ENCODE measurements at places on chromosomes 4 and X.

DNA sequence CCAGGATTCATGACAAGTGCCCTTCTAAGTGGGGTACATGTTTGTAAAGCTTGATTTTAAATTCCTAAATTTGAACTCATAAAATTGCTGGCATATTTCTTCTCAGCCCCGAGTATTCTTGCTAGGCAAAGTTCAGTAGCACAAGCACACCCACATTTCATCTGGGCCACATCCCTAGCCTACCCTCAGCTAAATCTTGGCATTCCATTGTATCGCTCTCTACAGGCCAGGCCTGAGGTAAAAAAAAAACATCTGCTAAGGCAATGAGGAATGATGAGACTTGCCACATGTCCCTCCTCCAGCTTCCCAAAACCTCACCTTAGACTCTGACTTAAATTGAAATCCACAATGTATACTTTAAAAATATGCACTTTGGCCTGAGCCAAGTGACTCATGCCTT is 51.4 kb upstream of the VCX3B start:
- no peak for DNase-seq

- DNase-seq = no peak
Observed at GRCh38 chr4:100070868-100071267, 119.4 kb downstream of the DDIT4L start.

DNA sequence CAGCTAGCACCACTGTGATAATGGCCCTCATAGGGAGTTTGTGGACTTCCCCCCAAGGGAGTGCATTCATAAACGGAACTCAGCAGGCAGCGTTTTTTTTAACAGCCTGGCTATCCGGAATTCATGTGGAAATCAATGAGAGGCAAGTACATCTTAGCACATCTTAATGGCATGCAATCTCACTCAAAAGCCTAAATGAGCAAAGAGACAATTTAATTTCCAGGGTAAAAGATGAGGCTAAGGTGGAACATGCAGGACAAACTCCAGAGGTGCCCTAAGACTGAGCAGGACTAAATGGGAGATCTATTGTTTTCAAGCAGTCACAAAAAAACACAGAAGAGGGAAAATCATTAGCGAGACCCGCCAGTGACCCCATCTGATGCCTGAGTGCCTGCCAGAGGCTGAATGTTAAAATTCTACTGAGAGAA is 243.5 kb upstream of the KCNIP4 start:
- no peak for DNase-seq

- peak; percentile 52 for DNase-seq
Observed at GRCh38 chr4:40629401-40630334, at the start of gene RBM47. Gene RBM47, minus strand, starts transcription at chr4:40629864. Its CDS starts 190,971 bp downstream, at chr4:40438893.

DNA sequence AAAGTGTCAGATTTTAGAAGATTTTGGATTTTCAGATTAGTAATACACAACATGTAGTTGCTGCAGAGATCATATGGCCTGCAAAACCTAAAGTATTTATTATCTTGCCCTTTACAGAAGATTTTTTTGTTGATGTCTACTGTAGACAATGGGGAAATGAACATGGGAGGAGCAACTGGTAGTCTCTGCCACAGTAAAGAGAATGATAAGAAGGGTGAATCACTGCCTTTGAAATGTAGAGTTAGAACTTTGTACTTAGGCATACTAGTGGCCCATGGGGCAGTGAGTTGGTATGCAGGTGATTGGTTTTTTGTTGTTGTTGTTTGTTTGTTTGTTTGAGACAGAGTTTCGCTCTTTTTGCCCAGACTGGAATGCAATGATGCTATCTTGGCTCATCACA is 50.1 kb downstream of the GAB1 start:
- no peak for DNase-seq

- peak; percentile 4 for DNase-seq
Observed at GRCh38 chr4:8912506-8912905, 40.9 kb upstream of the HMX1 start.

- no peak for DNase-seq
Observed at GRCh38 chr4:168836490-168836889, 173.6 kb downstream of the CBR4 start.

- no peak for DNase-seq
Observed at GRCh38 chrX:68721991-68722860, 74.8 kb downstream of the STARD8 start.

GRCh38 chrX:36508042-36508441 is 500.1 kb upstream of the FAM47C start:
- DNase-seq = no peak

DNA sequence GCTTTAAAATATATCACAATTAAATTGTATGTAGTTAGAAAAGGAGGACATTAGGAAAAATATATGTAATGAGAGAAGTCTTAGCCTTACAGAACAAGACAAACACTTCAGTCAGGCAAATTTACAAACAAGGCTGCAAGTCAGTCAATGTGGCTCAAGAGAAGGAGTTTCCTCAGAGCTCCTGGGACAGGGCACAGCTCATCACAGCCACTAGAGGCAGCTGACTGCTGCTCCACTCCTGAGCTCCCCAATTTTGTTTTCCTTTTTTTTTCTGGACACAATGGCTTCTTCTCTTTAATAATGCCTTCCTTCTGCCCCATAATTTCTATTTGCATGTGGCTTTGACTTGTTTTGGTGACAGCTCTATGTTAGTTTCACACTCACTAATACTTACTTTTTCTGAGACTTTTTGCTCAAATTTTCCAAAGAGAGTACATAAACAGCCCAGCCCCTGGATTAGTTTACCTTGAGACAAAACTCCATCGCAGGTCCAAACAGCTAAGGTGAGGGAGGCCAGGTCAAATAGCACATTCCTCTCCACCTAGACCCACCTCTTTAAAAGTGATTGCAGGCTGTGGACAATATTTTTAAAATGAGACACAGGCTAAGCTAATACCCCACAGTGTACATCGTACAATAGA is 850.4 kb upstream of the FRG1 start:
- no peak for DNase-seq

DNA sequence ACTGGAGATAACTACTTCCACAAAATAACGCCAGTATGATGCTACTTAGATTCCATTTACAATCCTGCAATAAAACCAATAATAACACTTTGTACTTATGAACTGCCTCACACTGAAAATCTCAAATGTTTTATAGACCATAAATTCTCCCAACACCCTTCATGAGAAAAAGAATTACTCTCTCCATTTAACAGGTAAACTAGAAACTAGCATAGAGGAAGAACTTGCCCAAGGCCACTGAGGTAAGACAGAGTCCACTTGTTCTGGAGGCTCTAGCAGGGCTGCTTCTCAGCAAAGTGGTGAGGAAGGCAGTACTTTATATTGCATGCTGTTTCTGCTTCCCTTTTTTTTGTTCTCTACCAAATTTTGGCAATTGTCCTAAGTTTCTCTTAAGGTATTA is 11.5 kb upstream of the BMP3 start:
- DNase-seq = no peak

GRCh38 chr4:37627263-37627662 is 58.9 kb downstream of the RELL1 start:
- DNase-seq = no peak

DNA sequence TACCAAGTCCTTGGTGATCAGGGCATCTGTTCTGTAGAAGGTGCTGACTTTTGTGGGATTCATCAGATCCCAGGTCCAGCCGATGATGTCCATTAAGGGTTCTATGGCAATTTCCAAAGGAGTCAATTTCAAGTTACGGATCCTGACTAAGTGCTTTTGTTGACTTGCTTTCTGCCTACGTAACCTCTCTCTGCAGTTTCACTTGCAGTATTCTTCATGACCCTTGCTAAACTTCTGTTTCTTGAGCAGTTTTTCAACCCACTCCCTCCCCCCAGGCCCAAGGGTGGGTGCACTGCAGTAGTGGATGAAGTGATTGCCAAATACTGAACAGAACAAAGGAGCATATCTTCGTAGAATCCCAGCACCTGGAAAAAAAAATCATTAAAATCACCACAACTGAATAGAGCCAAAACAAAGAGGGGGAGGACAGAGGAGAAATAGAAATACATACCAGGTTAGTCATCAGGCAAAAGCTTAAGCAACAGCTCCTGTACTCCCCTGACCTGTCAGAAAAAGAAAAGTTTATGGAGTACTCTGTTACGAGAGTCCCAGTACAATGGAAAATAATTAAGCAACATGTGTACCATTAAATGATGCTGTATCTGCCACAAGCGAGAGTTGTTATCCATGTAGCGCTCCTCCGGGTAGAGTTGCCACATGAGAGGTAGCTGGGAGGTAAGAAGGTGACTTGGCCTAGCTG is 5.8 kb downstream of the CMC4 start:
- no peak for DNase-seq

- DNase-seq = no peak
Observed at GRCh38 chrX:9628779-9629493, 136.7 kb downstream of the GPR143 start.

GRCh38 chr4:55588160-55588559 is 3.9 kb downstream of the PDCL2 start:
- no peak for DNase-seq

GRCh38 chr4:41326776-41327175 is 70.0 kb downstream of the UCHL1 start:
- no peak for DNase-seq

GRCh38 chr4:2116687-2117400 is 57.7 kb downstream of the NAT8L start:
- no peak for DNase-seq

DNA sequence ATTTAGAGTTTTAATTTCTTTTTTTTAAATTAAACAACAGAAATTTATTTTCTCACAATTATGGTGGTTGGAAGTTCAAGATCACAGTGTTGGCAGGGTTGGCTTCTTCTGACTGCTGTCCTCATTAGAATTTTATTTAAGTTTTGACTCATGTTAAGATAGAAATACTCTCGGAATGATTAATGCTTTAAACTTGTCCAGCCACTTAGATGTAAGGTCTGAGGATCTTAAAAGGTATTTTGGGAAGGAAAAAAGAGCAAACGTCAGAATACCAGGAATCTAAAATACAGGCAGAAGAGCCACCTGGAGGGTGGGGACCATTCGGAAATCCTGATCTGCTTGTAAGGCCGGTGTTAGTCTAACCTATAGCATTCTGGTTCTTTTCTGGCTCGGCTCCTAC is 423.0 kb upstream of the MAGEB2 start:
- DNase-seq = no peak

DNA sequence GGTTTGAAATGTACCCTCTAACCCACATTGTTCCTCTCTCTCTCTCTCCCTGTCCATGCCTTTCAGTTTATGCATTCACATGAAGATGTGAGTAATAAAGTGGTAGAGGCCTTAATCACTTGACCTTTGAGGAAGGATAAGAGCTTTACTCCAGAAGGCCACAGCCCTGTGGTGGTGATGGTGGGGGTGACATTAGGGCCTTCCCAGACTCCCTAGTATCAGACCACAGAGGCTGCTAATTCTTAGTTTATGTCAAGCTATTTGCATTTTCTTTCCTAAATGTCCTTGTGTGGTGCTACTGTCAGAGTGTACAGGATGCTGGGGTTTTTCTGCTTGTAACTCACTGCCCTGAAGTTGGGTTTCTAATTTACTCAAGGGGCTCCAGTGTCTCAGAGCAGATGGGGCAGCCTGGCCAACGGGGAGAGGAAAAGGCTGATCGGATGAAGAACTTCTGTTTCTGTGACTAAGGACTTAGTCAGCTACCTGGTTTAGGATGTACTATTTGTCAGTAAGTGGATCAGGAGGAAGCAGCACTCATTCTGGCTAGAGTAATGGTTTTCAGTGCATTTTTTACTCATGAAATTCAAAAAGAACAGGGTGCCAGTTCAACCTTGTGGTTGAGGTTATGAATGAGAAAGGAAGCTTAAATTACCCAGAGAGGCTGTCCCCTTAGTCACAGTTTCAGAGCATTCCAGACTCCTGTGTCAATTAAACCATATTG is 509.6 kb upstream of the DIPK2B start:
- DNase-seq = no peak

Data from progenitor cell of endocrine pancreas (in vitro differentiated cells).